ENCODE measurements at places on chromosomes 6 and 20. TPM values are rescaled to one million over a fixed set of nuclear protein-coding genes. Genes with fewer than 3 reads are reported as not detected.

The MRPL2 gene
- 57.5 TPM for total RNA-seq

The SLCO4A1 gene
- 79.4 TPM for total RNA-seq

- H3K27me3 ChIP-seq = peaks cover 17% of the 10 kb centered on the region
- no peak overlapping the region for H3K4me3 ChIP-seq
- H3K27ac ChIP-seq = no peak overlapping the region
- no peaks in the 10 kb centered on the region for H3K4me1 ChIP-seq
Observed at GRCh38 chr6:57294862-57295445, 22.5 kb upstream of the PRIM2 start.

DNA sequence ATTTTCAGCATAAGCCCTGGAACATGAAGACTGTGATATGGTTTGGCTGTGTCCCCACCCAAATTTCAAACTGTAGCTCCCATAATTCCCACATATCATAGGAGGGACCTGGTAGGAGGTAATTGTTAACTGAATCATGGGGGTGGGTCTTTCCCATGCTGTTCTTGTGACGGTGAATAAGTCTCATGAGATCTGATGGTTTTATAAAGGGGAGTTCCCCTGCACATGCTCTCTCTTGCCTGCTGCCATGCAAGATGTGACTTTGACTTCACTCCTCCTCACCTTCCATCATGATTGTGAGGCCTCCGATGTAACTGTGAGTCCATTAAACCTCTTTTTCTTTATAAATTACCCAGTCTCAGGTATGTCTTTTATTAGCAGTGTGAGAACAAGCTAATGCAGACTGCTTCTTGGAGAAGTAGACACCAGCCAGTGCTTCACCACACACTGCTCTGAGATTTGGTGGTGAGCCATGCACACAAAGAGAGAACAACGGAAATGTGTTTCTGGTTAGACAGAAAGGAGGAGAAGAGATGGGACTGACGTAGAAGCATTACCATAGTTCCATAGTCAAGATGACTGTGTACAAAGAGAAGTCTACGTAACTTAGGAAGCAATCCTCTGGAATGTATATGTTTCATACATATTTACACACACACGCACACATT, 97.8 kb downstream of the BACH2 start:
- H3K4me3 ChIP-seq = no peak overlapping the region
- peaks cover 71% of the 10 kb centered on the region for H3K36me3 ChIP-seq
- H3K27me3 ChIP-seq = no peaks in the 10 kb centered on the region
- H3K27ac ChIP-seq = peak overlapping the region; percentile 75
- DNase-seq = peak; percentile 57

GRCh38 chr20:20423117-20423516, 55.2 kb downstream of the INSM1 start:
- no peaks in the 10 kb centered on the region for H3K27me3 ChIP-seq
- H3K36me3 ChIP-seq = no peaks in the 10 kb centered on the region
- no peak for DNase-seq
- H3K27ac ChIP-seq = no peak overlapping the region
- H3K4me3 ChIP-seq = no peak overlapping the region

- no peaks in the 10 kb centered on the region for H3K4me1 ChIP-seq
- no peak overlapping the region for H3K4me3 ChIP-seq
- no peaks in the 10 kb centered on the region for H3K27me3 ChIP-seq
Observed at GRCh38 chr6:117989086-117989485, 82.0 kb downstream of the SLC35F1 start.

- H3K27ac ChIP-seq = no peak overlapping the region
- no peak overlapping the region for H3K4me3 ChIP-seq
- DNase-seq = no peak
Observed at GRCh38 chr6:19682859-19683258, 154.3 kb upstream of the ID4 start.

DNA sequence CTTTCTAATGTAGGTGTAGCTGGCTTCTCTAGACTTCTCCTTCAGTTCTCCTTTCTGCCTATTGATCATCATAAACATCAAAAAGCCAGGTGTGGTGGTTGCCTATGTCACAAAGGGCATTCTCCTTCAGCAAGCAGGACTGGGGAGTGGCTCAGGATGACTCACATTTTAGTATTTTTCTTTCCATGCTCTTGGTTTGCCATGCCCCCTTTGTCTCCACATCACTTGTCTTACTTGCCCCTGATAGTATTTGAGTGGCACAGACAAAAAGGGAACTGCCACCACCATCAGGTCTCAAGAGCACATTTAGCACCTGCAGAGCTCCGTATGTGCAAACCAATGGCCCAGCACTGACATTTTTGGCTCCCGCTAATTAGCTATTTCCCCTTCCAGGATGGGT, 698.8 kb downstream of the DHX35 start:
- H3K4me3 ChIP-seq = no peak overlapping the region
- no peaks in the 10 kb centered on the region for H3K27me3 ChIP-seq
- H3K4me1 ChIP-seq = no peaks in the 10 kb centered on the region
- DNase-seq = no peak

DNA sequence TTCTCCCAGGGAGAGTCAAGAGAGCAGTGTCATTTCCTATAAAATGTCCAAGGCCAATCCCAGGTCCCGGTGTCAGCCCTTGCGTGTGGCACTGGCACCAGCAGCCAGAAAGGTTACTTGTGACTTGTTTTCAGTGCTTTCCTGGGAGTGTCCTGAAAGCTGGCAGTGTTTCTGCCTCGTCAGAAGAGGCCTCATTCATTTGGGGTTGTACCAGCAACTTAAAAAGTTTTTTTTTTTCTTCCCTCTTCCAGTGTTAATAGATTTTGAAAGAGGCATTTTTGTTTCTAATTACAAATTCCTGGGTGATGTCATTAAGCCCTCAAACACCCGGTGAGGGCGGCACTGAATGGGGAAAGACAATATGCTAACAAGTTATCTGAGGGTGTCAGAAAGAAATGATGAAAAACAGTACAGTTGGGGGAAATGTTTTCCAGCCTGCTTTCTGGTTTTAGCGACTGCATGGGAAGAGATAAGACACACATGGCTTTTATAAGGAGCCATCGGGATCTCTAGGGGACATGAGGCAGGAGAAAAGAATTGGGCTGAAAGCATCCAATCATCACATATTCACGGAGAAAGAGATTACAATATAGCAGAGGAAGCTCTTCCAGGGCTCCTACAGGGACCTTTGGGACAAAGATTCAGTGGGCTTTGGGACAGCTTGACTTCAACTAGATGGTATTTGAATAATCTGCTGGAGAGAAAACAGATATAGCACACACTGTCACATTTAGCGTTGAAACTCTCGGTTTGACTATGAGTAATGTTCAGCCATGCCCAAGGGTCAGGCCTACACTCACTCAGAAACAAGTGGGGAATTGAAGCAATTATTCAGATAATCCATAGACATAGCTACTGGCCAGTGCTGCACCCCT, 153.0 kb downstream of the BCAS1 start:
- H3K36me3 ChIP-seq = no peaks in the 10 kb centered on the region
- peak overlapping the region; percentile 48 for H3K27ac ChIP-seq
- DNase-seq = no peak
- no peaks in the 10 kb centered on the region for H3K27me3 ChIP-seq
- peaks cover 37% of the 10 kb centered on the region for H3K4me1 ChIP-seq
- no peak overlapping the region for H3K4me3 ChIP-seq
